ENCODE measurements at places on chromosomes 1 and 21. TPM values are rescaled to one million over a fixed set of nuclear protein-coding genes. Genes with fewer than 3 reads are reported as not detected.

The ANKRD45 gene
- total RNA-seq, result 0.37 TPM

DNA sequence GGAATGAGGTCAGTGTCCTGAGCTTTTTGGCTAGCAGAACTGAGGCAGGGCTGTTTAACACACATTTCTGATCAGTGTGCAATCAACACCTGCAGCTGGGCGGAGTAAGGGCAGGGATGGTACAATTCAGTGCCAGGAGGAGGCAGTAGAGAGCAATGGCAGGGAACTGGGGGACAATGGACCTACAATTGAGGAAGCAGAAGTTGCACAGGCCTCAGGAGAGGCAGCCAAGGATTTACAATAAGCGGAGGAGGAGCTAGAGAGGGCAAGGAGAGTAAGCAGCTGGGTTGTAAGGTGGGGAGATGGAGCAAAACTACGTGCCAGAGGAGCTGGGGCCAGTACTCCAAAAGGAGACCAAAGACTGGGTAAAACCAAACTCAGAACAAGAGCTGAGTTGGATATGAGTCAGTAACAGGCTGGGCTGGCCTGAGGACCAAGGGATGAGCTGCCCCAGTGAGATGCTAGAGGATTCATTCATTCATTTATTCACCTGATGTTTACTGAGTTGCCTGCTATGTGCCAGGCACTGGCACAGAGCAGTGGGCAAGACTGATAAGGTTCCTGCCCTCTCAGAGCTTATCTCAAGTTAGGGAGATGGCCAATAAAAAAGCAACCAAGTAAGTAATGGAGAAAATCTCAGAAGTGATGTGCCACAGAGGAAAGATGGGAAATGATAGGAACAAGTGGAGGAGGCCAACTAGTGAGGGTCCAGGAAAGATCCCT, 10.4 kb upstream of the GALE start:
- DNase-seq, result peak; percentile 52

DNA sequence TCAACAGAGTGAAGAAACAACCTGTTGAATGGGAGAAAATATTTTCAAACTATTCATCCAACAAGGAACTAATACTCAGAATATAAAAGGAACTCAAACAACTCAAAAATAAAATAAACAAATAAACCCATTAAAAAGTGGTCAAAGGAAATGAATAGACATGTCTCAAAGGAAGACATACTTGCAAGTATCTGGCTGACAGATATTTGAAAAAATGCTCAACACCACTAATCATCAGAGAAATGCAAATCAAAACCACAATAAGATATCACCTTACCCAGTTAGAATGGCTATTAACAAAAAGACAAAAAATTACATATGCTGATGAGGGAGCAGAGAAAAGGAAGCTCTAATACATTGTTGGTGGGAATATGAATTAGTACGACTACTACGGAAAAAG, 38.2 kb downstream of the TNFSF4 start:
- DNase-seq, result no peak

DNA sequence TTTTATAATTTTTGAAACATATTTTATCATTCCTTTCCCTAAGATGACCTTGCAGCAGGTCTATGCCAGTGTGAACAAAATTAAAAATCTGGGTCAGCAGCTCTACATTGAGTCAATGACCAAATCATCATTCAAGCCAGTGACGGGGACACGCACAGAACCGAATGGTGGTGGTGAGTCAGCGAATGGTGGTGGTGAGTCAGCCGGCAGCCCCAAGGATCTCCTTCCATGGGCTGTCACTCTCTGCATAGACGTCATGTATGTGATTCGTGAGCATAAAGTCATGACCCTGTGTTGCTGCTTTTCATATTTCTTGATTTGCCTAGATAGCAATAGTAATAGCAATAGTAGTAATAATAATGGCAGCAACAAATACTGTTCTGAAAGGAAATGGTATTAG, 26.3 kb downstream of the PER3 start:
- DNase-seq, result peak; percentile 44

The NUF2 gene
- total RNA-seq, result 38.6 TPM

DNA sequence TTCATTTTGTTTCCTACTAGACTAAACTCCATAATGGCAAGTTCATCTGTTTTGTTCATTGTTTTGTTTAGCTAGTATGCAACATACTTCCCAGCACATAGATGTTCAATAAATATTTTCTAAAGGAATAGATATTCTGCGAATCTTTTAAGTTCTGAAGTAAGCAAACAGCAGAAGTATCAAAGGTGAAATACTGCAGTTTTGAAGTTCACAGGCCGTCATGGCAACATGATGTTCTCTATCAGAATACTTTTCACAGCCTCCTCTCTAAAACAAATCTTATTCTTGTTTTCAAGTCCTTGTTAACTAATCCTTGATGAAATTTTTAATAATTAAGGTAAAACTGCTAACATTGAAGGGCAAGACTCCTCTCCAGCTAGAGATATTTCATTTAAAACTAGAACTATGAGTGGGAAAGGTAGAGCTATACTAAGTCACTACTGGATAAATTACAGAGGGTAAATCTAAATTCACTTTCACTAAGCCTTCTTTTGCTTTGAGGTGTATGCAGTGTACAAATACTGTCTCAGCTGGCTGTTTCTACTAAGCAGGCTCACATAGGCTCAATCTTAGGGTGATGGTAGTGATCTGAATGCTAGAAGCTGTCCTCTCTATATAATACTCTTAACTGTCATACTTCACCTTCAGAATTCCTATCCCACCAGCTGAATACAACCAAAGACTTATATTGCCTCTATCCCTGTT, 96.7 kb downstream of the ZZZ3 start:
- no peak for DNase-seq

DNA sequence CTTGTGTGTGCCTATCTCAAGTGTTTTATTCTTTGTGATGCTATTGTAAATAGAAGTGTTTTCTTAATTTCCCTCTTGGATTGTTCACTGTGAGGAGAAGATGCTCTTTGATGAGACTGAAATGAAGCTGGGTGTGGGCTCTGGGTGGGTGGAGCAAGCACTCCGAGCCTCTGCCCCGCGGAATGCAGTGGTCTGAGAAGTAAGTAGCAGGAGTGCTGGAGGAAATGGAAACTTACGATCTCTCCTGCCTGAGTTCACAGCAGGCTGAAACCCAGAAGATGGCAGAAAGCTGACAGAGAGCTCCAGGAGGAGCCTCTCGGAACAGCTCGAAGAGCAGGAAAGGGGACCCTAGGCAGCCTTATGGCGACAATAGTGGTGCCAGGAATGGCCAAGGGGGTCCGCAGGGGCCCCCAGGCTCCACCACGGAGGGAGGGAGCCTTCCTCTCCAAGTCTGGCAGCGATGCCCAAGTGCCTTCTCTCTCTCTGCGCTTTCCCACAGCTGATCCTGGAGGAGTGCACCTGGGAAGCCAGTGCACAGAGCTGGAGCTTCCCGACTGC, 126.8 kb upstream of the COL6A1 start:
- DNase-seq, result no peak

DNA sequence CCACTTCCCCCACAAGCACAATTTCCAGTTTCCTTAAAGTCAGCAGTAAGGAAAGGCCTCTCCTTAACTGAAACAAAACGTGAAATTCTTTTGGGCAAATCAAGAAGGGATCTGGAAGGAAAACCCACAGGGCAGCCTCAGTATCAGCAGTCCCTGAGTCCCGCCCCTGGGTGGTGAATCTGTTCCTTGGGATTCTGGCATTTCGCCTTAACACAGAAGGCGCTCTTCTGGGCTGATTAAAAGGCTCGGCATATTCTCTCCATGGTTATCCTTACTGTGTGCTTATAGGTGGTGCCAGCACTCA, 12.2 kb upstream of the RAB4A start:
- peak; percentile 25 for DNase-seq

Data from endothelial cell of umbilical vein (primary cell).